Kidney glomerular epithelial cell (primary cell): ENCODE measurements at places on chromosomes 12 and 14.

DNA sequence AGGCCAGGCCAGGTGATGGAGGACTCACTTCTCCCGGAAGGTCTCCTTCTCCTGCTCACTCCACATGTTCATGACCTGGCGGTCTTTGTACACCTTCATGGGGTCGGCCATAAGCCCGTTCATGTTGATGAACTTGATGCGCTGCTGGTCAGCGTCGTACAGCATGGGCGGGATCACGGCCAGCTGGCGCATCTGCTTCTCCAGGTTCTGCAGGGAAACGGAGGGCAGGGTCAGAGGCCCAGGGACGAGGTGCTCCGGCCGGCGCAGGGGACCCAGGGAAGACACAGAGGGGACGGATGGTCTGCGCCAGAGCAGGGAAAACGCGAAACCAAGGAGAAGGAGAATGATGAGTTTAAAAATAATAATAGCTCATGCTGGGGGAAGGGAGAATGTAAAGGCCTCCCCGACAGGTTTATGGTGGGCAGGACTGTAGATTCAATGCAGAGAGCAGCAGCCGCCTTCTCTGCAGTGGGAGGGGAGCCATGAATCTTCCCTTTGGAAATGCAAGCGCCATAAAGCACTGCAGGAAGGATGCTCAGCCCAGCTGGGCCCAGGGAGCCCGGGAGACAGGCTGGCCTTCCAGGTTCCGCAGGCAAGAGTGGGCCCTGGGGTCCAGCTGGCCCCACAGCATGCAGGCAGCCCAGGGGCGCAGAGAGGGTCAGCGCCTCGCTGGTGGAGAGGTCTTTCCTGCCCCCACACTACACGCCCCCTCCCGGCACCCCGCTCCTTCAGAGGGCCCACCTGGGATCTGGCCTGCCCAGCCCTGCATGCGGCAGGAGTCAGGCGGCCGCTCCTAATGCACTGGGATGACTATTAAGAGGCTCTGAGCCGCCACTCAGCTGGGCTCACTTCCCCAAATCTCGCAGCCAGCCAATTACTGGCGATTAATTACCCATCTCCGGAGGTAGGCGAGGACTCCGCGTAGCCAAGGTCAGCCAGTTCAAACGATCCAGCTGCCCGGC, 132.0 kb downstream of the RFLNA start:
- no peak for DNase-seq

DNA sequence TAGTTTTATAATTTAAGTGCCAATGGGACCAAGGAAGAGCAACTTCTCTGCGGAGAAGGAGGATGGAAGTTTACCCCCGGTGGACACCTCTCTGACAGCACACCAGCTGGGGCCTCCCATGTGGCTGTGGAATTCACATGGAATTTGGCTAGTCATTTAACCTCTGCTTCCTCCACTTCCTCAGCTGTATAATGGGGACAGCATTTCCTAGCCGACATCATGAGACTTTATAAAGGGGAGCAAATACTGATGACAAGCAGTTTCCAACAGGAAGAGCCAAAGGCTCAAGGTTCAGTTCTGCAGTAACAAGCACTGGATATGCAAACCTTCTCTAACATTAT, 7.5 kb downstream of the DUSP6 start:
- no peak for DNase-seq

- DNase-seq, result no peak
Observed at GRCh38 chr12:68078737-68079136, 80.8 kb downstream of the IFNG start.

DNA sequence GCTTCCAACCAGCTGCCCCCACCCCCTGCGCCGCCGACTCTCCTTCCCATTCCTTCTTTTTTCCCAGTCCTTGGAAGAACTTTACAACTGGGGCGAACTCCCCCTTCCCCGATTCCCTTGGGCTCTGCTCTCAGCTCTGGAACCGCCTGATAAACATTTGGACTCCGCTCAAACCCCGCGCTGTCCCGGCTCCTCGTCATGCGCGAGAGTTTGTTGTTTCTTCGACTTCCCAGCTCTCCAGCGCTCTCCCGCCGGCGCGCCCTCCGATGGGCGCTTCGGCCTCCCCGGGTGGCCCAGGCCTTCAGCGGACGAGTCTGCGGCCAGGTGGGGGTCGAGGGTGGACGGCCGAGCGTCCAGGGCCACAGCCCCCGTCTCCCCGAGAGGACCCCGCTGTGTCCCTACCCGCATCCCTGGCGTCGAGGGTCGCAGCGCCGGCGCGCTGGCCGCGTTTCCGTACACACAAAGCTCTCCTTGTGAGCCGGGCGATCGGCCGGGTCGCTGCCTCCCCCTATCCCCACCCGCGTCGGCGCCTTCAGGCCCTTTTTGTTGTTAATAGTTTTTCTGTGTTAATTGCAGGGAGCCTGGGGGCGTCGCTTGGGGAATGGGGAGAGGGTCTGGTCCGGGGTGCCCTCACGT, 847 bp downstream of the MMP14 start:
- no peak for DNase-seq

DNA sequence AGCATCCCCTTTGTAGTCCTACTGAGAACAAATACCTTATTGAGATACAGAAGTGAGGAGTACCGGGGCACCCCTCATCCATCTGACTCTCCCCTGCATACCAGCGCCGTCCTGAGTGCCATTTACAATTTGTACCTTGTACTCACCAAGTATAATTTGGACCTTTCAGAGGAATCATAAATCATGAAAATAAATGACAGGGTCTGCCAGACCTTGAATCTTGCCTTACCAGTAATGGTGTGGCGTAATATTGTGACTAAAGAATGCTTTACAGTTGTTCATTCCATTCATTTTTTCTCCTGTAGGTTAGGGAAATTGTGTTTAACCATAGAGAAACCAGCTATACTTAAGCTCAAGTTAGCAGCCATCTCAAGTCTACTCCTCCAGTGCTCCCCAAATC, 243.7 kb upstream of the RGS6 start:
- no peak for DNase-seq

DNA sequence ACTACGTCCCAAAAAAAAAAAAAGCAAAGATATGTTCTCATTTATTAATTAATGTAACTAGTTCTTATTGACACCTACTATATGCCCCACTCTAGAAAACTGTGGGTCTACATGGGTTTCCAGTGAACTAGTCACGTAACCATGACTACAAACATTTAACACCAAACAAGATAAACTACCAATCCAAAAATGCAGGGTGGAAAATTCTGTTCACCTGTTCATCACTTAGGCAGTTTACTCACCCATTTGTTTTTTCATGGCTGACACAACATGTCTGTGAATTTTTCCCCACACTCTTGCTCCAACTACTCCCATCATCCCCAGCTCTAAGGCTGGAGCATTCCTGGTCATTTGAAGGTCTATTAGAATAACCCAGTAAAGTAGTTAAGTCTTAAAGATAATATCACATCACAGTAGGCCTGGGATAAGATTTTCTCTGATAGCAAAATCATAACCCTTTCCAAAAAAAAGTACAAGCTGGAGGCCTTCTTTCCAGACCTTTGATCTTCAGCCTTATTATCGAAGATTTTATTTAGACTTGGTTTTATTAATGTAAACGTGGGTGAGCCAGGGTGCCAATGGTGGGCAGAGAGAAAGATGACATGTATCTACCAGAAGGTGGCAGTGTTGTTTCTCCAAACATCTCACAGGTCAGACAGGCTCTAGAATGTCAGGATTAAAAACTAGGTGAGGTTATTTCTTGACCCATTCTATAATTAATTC, 61.6 kb upstream of the DAAM1 start:
- DNase-seq, result peak; percentile 61

DNA sequence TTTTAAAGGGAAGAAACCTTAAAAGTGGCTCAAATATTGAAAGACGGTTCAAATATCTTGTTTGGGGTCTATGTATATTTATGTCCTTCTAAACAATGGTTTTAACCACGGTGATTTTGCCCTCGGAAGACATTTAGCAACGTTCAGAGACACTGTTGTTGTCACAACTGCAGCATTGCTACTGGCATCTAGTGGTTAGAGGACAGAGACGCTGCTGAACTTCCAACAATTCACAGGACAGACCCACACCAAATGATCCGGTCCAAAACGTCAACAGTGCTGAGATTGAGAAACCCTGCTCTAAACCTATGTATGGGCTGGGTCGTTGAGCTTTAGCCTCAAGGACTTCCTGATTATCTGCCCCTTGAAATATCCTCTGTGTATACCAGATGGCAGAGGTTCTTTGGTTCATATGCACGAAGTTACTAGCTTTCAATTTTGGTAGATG, 1.7 kb downstream of the ANGEL1 start:
- peak; percentile 11 for DNase-seq

DNA sequence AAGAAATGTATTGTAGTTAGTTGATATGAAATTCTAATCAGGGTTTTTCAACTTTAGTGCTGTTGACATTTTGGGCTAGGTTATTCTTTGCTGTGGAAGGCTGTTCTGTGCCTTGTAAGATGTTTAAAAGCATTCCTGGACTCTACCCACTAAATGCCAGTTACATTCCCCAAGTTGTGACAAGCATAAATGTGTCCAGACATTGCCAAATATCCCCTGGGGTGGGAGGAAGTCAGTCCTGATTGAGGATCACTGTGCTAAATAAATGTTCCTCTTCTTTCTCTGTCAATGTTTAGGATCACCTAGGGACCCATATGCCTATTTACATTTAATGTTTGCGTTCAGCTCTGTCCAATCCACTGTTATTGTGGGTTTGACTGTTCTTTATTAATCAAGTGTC, 268.3 kb downstream of the TMTC2 start:
- DNase-seq, result no peak

- DNase-seq, result no peak
Observed at GRCh38 chr12:101064721-101065120, 145.3 kb downstream of the SLC5A8 start.

DNA sequence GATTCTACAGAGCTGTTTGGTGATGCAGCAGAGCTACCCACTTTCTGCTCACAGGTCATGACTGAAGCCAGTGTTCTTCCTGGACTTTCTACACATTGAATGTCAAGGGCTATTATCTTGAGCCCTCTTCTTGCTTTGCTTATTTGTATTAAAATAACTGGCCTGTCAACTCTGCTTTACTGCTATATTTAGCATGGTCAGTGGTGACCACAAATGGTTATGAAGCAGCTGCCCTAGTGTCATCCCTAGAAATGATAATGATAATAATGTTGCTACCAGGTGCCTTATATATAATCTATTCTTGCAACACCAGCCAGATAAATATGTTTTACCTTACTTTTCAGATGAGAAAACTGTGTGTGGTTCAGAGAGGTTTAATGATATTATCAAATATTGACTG, 2.6 kb upstream of the LRRC10 start:
- no peak for DNase-seq

DNA sequence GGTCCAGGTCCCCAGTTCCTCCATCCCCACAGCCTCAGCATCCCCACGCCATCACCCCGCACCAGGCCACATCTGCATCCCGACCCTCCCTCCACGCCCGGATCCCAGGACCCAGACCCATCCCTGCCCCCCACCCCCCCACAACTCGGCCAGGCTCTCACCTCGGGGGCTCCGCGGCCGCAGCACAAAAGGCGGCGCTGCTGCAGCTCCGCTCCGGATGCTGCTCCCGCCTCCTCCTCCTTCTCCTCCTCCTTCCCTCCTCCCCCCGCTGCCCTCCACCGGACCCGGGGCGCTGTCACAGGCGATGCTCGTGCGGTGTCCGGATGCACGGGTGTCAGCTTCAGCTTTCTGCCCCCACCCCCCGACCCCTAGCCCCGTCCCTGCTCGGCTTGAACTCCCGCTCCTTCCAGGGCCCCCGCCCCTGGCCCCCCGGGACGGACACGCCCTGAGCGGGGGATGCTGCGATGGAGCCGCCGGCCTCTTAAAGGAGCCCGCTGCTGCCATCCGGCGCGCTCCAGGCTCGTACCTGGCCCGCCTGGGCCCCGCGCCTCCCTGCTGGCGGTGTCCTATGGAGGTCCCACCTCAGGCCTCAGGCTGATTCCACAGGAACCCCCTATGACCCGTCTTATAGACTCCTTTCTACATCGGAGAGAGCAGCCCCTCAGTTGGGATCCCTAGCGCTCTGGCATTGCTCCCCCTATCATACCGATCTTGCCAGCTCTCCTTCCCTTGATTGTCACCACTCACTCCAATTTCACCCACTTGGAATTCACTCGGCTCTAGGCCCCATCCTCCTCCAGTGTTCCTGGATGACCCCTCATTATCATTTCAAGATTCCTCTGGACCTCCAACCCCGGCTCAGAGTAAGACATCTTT, at the start of gene MAP3K12:
Gene MAP3K12, minus strand, starts transcription at position 193 of the 876 bp plus-strand sequence. CDS start 12,067 bp downstream, outside the sequence.
- peak; percentile 12 for DNase-seq

GRCh38 chr14:90538095-90538494, 141.3 kb downstream of the CALM1 start:
- no peak for DNase-seq

DNA sequence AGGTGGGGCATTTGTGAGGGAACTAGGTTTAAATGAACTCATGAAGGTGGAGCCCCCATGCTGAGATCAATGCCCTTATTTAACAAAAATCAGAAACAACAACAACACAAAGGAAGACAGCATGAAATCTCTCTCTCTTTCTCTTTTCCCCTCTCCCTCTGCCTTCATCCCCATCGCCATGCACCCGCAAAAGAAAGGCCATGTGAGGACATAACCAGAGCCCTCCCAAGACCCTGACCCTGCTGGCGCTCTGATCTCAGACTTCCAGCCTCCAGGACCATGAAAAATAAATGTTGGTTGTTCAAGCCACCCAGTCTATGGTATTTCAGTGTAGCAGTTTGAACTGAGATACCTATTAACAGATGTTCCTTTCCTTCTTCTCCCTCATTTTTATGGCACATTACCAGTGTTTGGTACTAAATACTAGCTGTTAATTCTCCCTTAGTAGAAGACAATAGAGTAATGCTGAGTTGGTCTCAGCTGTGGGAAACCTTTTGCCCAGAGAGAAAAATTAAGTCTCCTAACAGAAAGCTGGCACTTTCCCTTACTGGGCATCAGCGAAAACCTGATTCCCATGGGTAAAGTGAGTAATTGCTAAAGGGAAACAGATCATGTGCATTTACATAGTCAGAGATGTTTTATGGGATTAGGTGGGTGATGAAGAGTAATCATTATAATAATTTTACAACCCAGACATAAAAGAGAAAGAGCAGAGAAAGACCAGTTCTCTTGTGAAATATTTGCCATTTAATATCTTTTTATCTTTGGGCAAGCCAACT, 264.0 kb upstream of the PLEKHG7 start:
- DNase-seq, result no peak

- peak; percentile 87 for DNase-seq
Observed at GRCh38 chr12:62785941-62786559, 148.9 kb downstream of the PPM1H start.
